ENCODE measurements at places on chromosomes 2 and 18.

- DNase-seq = no peak
Measured at GRCh38 chr2:23118894-23119293, 266.1 kb upstream of the KLHL29 start.

- DNase-seq = no peak
Measured at GRCh38 chr2:44663471-44664073, 277.9 kb upstream of the SIX3 start.

- no peak for DNase-seq
Measured at GRCh38 chr2:186254759-186255158, 231.3 kb upstream of the ZC3H15 start.

DNA sequence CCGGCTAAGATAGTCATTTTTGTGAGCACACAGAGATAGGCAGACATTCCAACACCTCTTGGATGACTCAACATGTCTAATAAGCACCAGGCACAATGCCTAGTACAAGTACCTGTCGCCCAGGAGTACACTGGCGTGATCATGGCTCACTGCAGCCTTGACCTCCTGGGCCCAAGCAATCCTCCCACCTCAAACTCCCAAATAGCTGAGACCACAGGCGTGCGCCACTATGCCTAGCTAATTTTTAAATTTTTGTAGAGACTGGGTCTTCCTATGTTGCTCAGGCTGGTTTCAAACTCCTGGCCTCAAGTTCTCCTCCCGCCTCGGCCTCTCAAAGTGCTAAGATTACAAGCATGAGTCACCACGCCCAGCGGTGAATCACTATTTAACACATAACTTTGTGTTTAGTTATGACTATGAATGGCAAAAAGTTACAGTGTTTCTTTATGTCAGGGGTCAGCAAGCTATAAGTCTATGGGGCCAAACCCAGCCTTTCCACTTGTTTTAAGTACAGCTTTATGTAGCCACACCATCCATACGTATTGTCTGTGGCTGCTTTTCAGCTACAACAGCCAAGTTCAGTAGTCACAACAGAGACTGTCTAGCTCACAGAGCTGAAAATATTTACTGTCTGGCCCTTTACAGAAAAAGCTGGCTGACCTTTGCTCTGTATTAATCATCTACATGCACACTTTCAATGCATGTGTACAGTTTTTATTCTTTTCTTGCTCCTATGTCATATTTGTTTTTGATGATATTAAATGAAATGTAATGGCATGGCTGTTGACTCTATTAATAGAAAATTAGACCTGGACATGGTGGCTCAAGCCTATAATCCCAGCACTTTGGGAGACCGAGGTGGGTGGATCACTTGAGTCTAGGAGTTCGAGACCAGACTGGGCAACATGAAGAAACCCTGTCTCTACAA, 18.7 kb downstream of the ORC2 start:
- DNase-seq = peak; percentile 93

GRCh38 chr2:10721396-10722251, at the start of gene ATP6V1C2:
Gene ATP6V1C2, plus strand, starts transcription at chr2:10721630. Its CDS starts 1,220 bp downstream, at chr2:10722850.
- no peak for DNase-seq

- peak; percentile 90 for DNase-seq
Measured at GRCh38 chr2:36403675-36404230, 48.2 kb downstream of the CRIM1 start.

DNA sequence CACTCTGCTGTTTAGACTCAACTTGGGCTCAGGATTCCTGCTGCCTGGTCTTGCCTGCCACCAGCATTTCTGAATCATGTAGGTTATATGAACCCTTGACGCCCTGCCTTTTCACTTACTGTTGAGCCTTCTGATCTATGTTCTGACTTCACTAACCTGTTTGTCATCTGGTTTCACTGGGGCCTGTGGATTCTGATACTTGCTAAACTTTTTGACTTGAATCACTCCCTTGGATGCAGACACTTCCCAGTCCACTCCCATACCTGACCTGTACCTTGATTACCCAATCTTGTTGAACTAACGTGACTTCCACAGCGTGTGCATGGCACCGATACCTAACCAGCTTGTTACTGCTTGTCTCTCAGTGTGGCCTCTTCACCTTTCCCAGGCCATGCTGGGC, 35.6 kb upstream of the SPAG16 start:
- no peak for DNase-seq

DNA sequence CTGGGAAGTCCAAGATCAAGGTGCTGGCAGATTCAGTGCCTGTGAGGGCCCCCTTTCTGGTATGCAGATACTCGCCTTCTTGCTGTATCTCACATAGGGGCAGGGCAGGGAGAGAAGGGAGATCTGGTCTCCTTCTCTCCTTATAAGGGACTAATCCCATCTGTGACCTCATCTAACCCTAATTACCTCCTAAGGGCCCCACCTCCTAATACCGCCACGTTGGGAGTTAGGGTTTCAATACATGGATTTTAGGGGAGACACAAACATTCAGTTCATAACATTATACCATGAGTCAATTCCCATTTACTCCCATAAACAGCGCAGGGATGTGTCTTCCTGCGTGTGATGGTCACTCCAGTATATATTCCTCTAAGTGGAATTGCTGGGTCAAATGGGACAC, 73.8 kb upstream of the TXNDC2 start:
- DNase-seq = no peak

- DNase-seq = peak; percentile 44
Measured at GRCh38 chr2:46306330-46306751, 9.1 kb downstream of the EPAS1 start.

GRCh38 chr2:231482806-231483391, 18.6 kb upstream of the NCL start:
- peak; percentile 65 for DNase-seq

- peak; percentile 81 for DNase-seq
Measured at GRCh38 chr2:119756837-119757236, 2.9 kb upstream of the PTPN4 start.

DNA sequence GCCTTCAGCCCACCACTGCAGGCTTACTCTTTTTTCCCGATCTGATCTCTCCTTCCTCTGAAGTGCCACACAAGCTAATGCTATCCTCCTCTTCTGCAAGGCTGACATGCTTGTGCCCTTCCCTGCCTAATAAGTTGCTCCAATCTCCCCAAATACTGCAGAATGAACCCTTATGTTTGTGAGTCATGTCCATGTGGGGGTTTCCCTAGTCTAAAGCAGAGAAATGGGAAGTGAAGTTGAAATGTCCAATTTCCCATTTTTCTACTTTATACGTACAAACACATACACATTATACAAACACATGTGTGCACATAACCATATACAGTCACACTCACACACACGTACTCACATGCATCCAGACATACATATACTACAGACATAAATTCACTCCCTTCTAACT, 288.1 kb upstream of the CELF4 start:
- DNase-seq = no peak

DNA sequence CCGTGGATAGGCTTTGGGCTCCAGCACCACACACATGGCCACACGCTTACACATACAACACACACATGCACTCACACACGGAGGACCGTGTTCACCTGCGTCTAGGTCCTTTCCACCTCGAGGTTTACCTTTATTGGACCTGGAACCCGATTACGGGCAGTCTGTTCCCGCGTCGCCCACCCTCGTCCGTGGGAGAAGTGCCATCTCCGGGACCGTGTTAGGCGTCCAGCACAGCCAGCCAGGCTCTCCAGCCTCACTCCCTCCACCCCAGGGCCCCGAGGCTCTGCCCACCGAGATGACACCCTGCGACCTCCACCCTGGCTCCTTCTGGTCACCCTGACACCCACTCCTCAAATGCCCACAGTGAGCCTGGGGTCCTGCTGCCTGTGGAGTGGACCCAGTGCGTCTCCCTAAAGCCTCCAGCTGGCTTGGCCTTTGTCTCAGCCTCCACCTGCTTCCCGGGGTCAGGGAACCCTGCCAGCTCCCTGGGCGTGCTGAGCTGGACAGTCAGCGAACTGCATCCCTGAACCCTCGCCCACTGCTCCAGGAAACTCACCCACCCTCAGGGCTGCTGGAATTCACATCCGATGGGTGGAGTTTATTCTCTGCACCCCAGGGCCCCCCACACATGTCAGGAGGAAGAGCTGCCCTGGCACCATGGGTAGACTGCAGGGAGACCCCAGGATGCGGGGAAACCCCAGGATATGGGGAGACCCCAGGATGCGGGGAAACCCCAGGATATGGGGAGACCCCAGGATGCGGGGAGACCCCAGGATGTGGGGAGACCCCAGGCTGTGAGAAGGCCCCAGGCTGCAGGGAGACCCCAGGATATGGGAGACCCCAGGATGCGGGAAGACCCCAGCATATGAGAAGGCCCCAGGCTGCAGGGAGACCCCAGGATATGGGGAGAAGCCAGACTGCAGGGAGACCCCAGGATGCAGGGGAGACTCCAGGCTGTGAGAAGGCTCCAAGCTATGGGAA, 33.0 kb downstream of the ADI1 start:
- no peak for DNase-seq

DNA sequence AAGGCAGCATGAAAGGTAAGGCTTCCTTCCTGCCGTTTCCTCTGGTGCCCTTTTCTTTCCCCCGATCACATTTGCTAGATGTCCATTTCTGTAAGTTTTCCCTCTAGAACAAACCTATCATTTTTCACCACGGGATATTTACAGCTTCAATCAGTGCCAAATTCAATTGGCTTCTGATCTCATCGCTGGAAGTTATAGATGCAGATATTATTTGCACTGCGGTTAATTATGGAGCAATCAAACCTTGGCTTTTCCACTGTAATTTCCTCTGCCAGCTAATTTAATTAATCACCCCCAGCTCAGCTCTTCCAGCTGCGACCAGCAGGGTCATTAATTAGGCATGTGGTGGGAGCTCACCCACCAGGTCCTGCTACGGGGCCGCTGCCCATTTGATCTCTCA, 86.1 kb downstream of the GBX2 start:
- DNase-seq = no peak

DNA sequence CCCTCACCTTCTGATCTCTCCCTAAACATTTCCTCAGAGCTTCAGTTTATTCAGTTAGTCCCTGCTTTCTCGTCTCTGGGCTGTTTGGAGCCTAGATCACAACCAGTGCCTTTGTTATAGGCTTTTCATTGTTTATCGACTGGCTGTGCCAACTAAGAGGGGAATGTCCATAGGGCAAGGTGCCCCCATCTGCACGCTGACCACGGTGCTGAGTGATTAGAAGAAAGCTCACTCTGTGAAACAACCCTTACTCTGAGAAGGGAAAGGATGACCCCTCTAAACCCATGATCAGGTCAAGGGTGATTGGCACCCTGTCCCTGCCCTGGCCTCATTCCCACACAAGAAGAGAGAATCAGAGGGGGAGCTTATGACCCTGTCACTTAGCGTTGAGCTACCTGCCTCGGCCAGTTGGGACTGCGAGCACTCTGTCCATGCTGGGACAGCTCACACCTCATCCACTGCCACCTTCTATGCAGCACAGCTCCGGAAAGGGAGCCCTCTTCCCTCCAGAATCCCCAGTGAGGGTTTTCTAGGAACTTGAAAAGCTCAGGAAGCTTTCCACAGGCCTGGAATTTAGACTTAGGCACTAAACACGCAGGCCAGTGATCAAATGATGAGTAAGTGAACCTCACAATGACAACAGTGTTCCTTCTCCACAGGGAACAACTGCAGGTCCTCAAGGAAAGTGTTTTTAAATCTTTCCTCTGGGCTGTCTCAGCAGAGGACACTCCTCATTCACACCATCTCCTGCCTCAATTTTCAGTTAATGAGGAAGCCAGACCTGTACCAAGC, 2.3 kb upstream of the ACTG2 start:
- no peak for DNase-seq

GRCh38 chr18:21109936-21110712, 1.5 kb downstream of the ROCK1 start:
- DNase-seq = peak; percentile 36

- DNase-seq = no peak
Measured at GRCh38 chr2:24354957-24355356, 5.4 kb downstream of the ITSN2 start.

DNA sequence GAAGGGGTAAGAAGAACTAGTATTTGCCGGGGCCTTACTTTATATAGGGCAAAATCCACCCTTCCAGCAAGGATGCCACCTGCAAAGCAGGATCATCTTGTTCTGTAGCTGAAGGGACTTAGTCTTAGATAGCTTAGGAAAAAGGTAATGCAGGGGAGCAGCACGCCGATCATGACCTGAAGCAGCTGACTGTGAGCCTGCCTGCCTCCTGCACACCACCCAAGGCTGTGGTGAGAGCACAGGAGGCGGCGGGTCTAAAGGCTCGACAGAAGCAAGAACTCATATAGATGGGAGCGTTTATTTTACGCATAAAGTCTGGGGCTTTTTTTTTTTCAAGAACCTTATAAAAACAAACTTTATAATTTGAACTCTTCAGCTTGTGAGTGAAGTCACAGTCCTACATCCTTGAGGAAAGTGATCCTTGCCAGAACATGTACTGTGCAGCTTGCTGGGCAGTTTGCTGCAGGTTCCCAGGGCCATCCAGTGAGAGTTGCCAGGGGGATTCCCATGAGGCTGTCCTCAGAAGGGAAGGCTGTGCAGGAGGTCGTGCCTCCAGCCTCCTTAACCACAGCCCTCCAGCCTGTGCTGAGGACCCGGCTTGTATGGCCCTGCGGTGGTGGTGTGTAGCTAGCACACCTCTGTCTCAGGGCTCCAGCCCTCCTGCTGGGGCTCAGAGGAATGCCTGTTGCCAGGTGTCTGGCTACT, 92.1 kb downstream of the RNF144A start:
- no peak for DNase-seq

- peak; percentile 89 for DNase-seq
Measured at GRCh38 chr2:175926272-175926671, 75.8 kb downstream of the LNPK start.

DNA sequence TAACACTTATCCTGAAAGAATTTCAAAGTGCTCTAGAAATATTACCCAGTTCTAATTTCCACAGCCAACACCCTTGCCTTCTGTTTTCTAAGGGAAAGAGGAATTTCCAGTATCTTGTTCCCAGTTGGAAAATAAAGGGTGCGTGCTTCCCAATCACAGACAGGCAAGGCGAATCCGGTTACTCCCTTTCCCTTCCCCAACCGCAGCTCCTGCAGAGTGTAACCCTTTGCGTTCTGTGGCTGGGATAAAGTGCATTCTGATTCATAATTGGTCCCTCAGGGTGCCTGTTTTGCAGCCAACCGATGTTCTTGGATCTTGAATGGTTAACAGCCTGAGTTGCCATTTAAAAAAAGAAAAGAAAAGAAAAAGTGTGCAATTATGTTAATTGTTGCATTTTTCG, 40.6 kb upstream of the PGAP1 start:
- DNase-seq = no peak

GRCh38 chr18:24630346-24630880, 170.0 kb downstream of the HRH4 start:
- DNase-seq = no peak

- no peak for DNase-seq
Measured at GRCh38 chr2:108833219-108833618, 46.6 kb downstream of the CCDC138 start.

- DNase-seq = no peak
Measured at GRCh38 chr18:74996996-74997395, 211.9 kb downstream of the PTGR3 start.

- no peak for DNase-seq
Measured at GRCh38 chr18:74261053-74261713, 30.6 kb downstream of the CYB5A start.

GRCh38 chr2:146365041-146365440, 1479.8 kb upstream of the ACVR2A start:
- no peak for DNase-seq
